Posterior vena cava (tissue), 2 donors: ENCODE measurements at places on chromosomes 7 and 10.

DNA sequence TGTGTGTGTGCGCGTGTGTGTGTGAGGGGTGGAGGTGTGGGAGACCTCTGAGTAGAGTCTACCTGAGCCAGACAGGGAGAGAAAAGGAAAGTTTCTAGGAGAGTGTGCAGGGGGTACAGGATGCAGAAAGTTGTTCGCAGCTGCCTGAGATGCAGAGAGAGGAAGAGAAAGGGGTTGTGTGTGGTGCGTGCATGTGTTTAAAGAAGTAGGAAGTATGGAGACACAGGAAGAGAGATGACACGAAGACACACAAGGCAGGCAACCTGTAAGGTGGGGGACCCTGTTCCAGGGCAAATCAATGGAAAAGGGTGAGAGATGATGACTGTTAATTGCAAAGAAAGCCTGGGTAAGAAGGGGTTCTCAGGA, 52.2 kb downstream of the C10orf105 start:
- DNase-seq: no peak

- no peak for DNase-seq
Observed at GRCh38 chr10:105594296-105594695, 953.2 kb downstream of the SORCS3 start.

DNA sequence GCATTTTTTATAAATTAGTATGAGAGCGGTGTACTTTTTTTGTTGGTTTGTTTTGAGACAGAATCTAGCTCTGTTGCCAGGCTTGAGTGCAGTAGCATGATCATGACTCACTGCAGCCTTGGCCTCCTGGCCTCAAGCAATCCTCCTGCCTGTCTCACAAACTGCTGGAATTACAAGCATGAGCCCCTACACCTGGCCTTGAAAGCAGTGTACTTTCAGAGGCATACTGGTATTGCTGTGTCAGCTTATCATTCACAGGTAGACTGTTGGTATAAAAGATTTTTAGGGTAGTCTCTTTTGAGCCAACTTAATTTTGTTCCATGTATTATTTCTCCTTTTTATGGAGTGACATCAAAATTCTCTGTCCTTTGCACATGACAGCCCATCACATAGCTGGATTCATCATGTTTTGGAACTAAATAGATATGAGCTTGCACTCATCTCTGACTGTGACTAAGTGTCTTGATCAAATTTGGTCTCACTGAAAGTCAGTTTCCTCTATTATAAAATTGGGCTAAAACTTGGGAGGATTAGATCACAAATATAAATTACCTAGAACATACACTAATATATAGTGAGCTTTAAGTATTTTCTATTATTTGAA, 12.4 kb downstream of the GNAT3 start:
- DNase-seq: peak; percentile 81

GRCh38 chr10:119370972-119371703, 163.8 kb downstream of the GRK5 start:
- no peak for DNase-seq

GRCh38 chr7:114924038-114924712, 2.3 kb downstream of the MDFIC start:
- DNase-seq: no peak

- DNase-seq: peak; percentile 56
Observed at GRCh38 chr7:31006857-31007256, 43.1 kb downstream of the GHRHR start.

- no peak for DNase-seq
Observed at GRCh38 chr10:86862786-86863483, 94.5 kb downstream of the MMRN2 start.

- DNase-seq: no peak
Observed at GRCh38 chr10:44511601-44512000, 126.7 kb upstream of the CXCL12 start.

DNA sequence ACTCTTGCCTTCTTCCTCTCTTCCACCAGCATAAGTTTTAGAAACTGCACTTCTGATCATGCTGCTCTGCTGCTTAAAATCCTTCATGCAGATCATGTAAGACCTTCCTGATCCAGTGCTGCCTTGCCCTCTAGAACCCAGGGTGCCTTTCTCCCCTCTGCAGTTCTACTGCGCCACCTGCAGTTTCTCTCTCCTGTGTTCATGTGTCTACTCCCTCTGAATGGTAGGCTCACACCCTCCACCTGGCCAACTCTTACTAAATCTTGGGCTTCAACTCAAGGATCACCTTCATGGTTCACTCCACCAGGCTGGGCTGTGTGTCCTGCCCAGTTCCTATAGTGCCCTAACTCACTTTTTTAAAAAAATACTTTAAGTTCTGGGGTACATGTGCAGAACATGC, 174.6 kb upstream of the ITGB1 start:
- no peak for DNase-seq

DNA sequence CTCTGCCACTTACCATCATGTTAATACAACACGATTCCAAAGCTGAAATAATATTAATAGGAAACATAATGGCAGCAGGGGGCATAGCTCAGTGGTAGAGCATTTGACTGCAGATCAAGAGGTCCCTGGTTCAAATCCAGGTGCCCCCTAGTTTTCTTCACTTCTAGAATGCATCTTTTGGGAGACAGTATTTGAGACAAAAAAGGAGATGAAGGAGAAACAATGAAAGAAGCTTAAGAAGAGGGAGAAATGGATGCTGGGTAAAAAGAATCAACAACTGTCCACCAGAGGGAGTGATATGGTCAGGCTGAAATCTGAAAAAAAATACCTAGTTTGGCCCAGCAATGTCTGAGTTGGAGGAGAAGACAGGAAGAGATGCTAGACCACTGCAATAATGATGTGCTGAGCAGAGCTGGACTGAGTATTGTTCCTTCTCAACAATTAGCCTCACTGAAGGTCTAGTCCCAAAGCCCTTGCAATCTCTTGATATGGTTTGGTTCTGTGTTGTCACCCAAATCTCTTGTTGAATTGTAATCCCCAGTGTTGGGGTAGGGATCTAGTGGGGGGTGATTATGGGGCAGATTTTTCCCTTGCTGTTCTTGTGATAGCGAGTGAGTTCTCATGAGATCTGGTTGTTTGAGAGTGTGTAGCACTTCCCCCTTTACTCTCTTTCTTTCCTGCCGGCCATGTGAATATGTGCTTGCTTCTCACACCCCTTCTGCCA, 48.3 kb downstream of the ZNF783 start:
- DNase-seq: no peak

GRCh38 chr10:25972631-25973030, 38.6 kb downstream of the MYO3A start:
- no peak for DNase-seq

DNA sequence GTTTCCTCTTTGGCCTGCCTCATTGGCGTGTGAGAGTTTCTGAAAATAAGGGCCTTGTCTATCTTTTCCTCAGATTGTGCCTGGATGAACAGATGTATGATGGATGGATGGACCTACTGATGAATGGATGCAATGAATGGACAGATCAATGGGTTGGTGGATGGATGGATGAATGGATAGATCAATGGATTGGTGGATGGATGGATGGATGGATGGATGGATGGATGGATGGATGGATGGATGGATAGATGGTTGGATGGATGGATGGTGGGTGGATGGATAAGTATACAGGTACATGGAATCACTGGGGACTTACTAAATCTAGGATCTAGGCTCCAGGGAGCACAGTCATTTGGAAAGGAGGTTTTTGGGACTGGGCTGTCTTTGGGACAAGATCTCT, 331.9 kb downstream of the GRID1 start:
- no peak for DNase-seq

DNA sequence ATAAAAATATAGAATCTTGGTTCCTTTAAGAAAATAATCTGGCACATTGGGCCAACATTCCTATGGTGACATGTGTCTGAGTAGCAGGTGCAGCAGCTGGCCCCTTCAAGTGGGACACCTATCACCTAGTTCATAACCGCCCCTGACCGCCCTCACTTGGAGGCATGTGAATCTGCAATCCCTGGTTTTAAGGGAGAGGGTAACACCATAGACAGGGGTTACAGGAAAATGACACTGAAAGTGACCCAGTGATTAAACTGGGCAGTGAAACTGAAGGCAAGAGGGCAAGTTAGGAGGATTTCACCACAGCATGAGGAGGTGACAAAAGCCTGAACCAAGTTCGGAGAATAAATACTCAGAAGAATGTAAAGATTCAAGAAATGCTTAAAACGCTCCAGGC, 1.1 kb downstream of the RSU1 start:
- DNase-seq: no peak

- peak; percentile 85 for DNase-seq
Observed at GRCh38 chr7:44978511-44979366, at the start of gene MYO1G. Gene MYO1G (minus strand): TSS chr7:44979015. CDS start chr7:44978961, 54 bp downstream.

- DNase-seq: no peak
Observed at GRCh38 chr7:90592033-90592432, 4.1 kb upstream of the CDK14 start.

GRCh38 chr7:23232966-23233365, 13.6 kb upstream of the GPNMB start:
- DNase-seq: no peak

GRCh38 chr7:80087051-80087770, 47.4 kb upstream of the GNAI1 start:
- DNase-seq: no peak

DNA sequence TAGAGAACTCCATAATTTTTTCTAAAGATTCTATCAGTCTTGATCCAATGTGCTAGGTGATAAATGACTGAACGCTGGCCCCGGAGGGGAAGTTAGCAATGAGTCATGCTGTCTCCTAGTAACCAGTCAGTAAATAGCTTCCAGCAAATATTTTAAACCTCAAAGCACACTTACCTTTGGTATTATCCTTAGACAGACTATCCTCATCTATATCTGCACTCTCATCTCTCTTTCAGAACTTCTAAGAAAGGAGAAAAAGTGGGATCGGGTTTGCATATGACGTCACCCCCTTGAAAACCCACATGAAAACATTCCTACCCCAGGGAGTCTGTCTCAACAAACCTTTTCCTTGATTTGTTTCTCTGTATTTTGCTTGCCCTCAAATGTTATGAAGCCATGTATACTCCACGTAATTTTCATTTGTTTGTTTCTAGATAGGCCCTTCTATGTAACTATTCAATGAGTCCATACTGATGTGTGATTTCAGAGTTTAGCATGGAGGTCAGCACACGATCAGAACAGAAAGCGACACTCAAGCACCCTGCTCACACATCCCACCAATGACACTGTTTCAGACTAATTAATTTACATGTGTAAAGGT, 174.9 kb upstream of the NRP1 start:
- DNase-seq: no peak

GRCh38 chr7:38862666-38863065, 46.3 kb downstream of the VPS41 start:
- DNase-seq: no peak
